NCI-H1417 treated with DMSO at 0.1 percent for 48 hours (cell line): ENCODE measurements at places on chromosomes 6 and 20.

DNA sequence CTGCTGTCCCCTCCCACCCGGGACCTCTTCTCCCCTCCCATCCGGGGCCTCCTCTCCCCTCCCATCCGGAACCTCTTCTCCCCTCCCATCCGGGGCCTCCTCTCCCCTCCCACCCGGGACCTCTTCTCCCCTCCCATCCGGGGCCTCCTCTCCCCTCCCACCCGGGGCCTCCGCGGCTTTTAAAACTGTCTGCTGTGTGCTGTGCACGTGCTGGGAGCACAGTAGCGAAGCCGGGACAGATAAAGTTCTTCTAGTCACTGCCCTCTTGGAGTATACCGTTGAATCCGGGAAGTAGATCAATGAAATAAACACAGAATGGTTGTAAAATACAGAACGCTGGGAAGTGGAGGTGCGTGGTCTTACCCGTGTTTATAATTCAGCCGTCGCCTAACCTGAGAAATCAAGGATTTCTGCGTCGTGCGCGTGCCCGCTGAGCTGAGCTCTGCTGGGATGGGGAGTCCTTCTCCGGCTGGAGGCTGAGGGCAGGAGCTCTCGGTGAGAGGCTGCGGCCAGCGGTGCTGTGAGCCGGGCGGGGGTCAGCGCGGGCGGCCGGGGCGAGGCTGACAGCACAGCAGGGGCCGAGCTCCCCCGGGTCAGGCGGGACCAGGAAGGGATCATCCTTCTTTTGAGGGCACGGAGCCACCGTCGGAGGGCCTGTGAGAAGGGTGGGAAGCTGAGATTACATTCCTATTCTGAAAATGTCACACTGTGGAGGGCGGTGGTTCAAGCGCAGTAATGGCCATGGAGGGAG is 19.6 kb upstream of the KIF25 start:
- DNase-seq = no peak

DNA sequence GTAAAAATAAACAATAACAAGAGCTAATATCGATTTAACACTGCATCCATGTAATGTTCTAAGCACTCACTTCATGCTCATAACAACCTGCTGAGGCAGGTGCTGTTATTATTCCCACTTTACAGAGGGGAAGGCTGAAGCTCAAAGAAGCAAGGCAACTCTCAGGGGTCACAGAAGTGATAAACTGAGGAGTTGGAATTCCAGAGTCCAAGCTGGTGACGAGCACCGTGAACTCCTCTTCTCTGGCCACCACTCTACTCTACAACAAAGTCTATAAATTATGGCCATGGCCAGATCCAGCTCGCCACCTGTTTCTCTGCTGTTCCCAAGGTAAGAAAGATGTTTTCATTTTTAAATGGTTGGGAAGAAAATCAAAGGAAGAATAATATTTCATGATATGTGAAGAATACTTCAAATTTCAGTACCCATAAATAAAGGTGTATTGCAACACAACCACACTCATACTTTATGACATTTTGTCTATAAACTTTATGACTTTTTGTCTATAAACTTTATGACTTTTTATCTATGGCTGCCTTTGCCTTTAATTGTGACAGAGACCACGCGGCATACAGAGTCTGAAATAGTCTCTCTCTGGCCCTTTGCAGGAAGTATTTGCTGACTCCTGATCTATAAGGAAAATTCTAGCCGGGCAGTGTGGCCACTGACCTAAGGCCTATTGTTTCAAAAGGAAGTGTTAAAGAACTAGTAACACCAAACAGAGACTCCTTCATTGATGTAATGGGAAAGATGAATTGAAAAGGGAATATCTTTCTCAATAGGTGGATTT is 113.2 kb upstream of the KCNG1 start:
- no peak for DNase-seq

- DNase-seq = no peak
Observed at GRCh38 chr6:154314084-154314483, 42.5 kb downstream of the IPCEF1 start.

GRCh38 chr6:168216117-168216516 is 103.5 kb downstream of the DACT2 start:
- DNase-seq = no peak

GRCh38 chr6:12269110-12269509 is 21.1 kb upstream of the EDN1 start:
- no peak for DNase-seq

- no peak for DNase-seq
Observed at GRCh38 chr20:49762940-49763766, 49.5 kb upstream of the B4GALT5 start.

- no peak for DNase-seq
Observed at GRCh38 chr20:9928281-9928737, 89.4 kb upstream of the PAK5 start.

DNA sequence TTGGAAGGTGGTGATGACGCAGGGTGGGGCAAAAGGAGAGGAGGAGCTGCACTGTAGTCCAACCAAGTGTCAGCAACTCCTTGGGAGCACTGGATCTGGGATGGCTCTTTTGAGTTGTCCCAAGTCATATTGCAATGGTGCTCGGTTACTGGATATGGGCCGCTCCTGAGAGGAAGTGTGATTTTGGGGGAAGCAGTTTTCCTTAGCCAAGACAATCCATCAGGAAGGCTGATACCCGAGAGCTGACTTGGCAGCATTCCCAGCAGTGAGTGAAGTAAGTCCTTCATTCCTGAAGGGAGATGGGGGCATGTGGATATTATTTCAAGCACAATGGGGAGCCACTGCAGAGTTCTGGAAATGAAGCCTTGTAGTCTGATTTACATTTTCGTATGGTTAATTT is 354.1 kb downstream of the RFPL4B start:
- no peak for DNase-seq

DNA sequence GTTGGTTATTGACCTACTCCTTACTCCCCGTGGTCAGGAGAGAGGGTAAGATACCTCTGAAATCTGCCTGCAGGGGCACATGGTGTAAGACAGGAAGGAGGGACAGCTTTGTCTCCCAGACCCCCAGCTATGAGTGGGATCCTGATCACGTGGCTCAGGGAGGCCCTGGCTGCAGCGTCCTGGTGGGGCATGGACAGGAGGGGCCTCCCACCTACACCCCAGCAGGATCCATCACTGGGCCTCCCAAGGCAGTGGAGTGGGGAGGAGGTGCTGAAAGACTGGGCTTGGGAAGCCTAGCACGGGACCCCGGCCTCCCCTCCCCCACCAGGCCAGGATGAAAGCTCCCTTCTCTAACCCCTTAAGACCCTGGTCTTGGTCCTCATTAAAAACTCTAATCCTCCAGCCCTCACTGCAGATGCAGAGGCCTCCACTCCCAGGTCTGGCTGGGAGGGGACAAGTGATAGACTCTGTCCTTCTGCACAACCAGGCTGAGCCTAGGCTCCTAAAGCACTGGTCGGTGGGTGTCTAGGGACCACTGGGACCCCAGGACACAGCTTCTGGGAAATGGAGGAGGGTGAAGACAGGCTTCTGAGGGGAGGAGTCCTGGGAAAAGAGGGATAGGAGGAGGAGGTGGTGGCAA is 29.6 kb upstream of the VEGFA start:
- DNase-seq = no peak

DNA sequence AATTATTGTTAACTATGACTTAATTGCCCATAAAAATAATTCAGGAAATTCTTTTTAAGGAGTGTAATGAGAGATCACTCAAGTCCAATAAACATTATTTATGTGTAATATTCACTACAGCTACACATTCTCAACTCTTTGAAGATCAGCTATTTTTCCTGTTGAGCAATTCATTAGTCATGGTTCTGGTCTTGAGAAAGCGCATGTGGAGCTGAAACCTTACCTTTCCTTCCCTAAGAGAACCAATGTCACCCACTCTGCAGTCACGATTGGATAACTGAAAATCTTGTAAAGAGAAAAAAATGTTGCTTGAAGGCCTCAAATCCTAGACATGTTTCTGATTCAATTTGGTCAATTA is 736.9 kb upstream of the MARCKS start:
- DNase-seq = no peak

- no peak for DNase-seq
Observed at GRCh38 chr6:162684052-162684451, 43.5 kb downstream of the PRKN start.

- no peak for DNase-seq
Observed at GRCh38 chr20:61253264-61253639, 1.2 kb downstream of the CDH4 start.

DNA sequence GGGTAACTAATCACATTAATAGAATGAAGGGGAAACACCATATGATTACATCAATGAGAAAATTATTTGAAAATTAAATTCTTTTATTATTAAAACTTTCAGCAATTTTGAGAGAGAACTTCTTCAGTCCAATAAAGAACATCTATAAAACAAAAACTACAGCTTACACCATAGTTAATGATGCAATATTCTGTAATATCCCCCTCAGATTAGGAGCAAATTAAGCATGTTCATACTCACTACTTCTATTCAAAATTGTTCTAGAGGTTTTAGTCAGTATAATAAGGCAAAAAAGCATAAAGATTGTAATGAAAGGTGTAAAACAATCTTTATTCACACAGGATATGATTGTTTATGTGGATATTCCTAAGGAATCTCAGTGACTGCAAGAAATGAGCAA is 465.4 kb downstream of the CD109 start:
- DNase-seq = no peak

DNA sequence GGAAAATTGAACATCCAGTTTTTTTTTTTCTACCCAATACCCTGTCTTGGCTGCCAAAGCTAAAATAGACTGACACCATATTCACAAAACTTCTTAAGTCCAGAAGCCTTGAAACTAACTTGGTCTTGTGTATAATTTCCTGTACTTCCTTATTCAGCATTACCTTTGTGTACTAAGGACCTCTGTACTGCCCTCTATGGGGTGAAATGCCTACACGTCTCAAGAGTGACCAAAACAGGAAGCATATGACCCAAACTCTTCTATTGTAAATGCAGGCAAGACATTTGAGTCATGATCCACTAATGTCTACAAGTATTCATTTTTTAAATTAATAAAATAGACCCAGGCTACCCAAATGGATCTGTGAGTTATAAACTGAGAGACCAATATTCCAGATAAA is 50.4 kb downstream of the HMGCLL1 start:
- no peak for DNase-seq
